ENCODE measurements at places on chromosomes 1 and 21. TPM values are rescaled to one million over a fixed set of nuclear protein-coding genes. Genes with fewer than 3 reads are reported as not detected.

LRRC53 gene
- total RNA-seq = not detected

STYXL2 gene
- 0.42 TPM for total RNA-seq

CELA2B gene
- total RNA-seq = not detected

CYYR1 gene
- total RNA-seq = 26.0 TPM

VWA5B1 gene
- not detected for total RNA-seq

TMEM240 gene
- 1.4 TPM for total RNA-seq

ERG gene
- 37.4 TPM for total RNA-seq

LCE2A gene
- total RNA-seq = not detected

CLDN17 gene
- not detected for total RNA-seq

MACO1 gene
- total RNA-seq = 20.1 TPM

ECM1 gene
- 33.1 TPM for total RNA-seq

TRAF3IP3 gene
- 3.7 TPM for total RNA-seq

NT5C1A gene
- total RNA-seq = 0.42 TPM

HDGF gene
- 154 TPM for total RNA-seq

CFAP57 gene
- 0.19 TPM for total RNA-seq

LMOD1 gene
- total RNA-seq = 26.5 TPM

CD52 gene
- total RNA-seq = 27.1 TPM

RGS18 gene
- 7.3 TPM for total RNA-seq

ZMPSTE24 gene
- 41.3 TPM for total RNA-seq

CLIC6 gene
- 9.9 TPM for total RNA-seq

PADI4 gene
- total RNA-seq = 7.0 TPM

AIRE gene
- not detected for total RNA-seq

NEXN gene
- 15.4 TPM for total RNA-seq

RAB3B gene
- not detected for total RNA-seq

INKA2 gene
- total RNA-seq = 15.4 TPM

LCE1D gene
- not detected for total RNA-seq

LYPD8 gene
- not detected for total RNA-seq

Data from mesenteric fat pad (tissue), 1 donor.